Activated naive CD4-positive, alpha-beta T cell treated with Interleukin-2 at 50 U/mL for 16 hours (primary cell): ENCODE measurements at places on chromosomes 7 and 10.

DNA sequence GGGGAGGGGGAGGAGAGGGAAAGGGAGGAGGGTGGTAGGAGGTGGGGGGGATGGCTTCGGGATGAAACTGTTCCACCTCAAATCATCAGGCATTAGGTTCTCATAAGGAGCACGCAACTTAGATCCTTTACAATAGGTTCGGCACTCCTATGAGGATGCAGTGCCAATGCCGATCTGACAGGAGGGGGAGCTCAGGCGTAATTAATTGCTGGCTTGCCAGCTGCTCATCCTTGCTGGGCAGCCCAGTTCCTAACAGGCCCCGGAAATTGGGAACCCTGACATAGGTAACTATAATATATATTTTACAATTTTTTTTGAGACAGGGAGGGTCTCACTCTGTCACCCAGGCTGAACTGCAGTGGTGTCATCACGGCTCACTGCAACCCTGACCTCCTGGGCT is 118.8 kb upstream of the SFMBT2 start:
- DNase-seq = no peak

GRCh38 chr10:32072025-32072800 is 16.0 kb upstream of the KIF5B start:
- DNase-seq = no peak

GRCh38 chr7:52168085-52168484 is 851.5 kb upstream of the COBL start:
- DNase-seq = no peak

DNA sequence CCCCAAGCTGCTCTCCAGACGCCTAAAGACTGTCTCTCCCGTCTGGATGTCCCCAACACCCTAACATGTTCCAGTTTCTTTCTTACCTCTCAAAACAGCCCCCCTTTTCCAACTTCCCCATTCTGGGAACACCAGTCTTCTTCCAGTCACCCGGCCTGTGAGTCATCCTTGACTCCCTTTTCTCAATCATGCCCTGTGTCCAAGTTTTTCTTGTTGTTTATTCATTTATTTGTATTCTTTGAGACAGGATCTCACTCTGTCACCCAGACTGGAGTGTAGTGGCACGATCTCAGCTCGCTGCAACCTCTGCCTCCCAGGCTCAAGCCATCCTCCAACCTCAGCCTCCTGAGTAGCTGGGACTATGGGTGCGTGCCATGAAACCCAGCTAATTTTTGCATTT is 15.6 kb downstream of the SNX10 start:
- DNase-seq = no peak

DNA sequence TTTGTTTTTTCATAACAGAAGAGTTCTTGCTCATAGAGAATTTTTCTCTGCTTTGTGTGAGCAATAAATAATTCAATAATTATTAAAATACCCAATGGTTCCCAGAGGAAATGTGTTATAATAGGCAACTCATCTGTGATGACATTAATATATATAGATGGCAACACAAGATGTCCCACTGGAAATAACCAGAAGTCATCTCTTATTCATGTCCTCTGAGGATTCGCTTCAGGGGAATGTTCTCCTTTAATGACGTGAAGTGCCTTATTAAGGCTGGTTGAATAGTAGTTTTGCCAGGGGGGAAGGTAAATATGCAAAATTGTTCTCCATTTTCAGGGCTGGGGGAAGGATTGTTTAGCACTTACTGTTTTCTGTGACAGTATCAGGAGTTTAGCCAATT is 3.1 kb downstream of the SLC39A12 start:
- no peak for DNase-seq

DNA sequence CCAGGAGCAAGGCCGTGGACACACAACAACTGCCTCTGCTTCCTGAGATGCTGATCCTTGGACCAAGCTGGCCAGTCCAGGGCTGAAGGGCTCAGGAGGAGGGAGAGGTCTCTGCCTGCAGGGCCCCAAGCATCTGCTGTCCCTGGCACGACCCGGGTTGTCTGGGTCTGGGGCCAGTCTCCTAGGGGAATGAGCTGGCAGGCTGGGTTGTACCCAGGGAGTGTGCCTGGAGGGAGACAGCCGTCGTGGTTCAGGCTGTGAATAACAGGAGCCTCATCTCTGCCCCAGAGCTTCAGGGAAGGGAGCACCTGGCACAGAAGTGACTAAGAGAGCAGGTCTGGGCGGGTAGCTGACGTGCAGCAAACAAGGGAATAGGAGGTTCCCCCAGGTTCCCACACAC is 17.9 kb upstream of the SERPINE1 start:
- DNase-seq = no peak

GRCh38 chr7:18965657-18966056 is 151.8 kb downstream of the TWIST1 start:
- no peak for DNase-seq

DNA sequence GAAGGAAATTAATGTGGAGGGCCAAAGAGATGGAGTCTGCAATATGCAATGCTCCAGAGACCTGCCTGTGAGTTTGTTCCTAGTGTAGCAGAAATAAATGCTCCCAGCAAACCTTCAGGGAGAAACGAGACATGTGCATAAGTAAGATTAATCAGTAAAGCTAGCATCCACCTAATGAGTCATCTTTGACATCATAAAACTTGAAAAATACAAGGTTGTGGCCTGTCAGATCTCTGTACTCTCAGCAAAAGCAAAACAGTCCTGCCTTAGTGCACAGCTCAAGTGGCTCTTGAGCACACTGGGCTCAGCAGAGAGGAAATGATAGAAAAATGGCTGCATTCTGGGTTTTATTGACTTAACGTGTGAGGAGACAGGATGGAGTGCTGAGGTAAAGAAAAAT is 32.5 kb upstream of the ERCC6 start:
- no peak for DNase-seq

DNA sequence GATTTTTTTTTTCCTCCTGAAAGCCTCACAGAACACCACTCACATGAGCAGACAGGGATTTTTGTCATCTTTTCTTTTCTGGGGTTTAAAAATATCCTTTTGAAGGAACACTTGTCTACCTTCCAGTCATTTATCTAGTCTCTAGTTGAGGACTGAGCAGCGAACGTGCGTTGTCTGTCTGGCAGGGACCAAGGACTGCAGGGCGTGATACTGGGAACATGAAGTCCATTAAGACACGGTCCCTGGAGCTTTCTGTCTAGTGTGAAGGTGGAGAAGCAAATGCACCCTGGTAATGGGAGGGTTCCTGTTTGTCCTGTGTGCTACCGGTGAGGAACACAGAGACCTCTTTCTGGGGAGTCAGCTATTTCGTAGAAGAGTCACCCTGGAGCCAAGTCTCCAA is 207.4 kb downstream of the TMEM178B start:
- no peak for DNase-seq

- DNase-seq = no peak
These were observed 54.1 kb downstream of the ZNF248 start for GRCh38 chr10:37803269-37803668.

DNA sequence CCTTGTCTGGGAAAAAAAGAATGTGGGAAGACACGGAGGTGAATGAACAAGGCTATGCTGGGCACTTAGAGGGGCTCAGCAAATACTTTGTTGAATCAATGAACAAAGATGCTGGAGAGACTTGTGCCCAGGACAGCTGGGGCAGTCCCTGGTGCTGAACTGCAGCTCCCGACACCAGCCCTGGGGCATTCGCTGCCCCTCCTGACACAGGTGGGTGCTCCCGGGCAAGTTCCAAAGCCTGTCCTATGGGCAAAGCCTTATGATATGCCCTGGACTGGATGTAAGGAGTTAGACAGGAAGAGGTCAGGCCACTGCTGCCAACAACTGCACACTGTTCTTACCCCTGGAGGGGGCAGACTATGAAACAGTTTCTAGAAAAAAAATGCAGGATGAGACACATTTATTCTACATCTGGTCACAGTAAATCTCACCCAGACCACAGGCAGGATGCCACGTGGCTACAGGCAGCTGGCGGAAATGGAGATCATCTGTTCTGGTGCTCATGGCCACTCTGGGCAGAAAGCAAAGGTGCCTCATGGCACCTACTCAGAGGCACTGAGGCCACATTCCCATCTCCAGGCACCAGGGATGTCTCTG is 21.9 kb upstream of the FRAT2 start:
- no peak for DNase-seq

GRCh38 chr10:17548770-17549169 is 68.4 kb downstream of the HACD1 start:
- no peak for DNase-seq

DNA sequence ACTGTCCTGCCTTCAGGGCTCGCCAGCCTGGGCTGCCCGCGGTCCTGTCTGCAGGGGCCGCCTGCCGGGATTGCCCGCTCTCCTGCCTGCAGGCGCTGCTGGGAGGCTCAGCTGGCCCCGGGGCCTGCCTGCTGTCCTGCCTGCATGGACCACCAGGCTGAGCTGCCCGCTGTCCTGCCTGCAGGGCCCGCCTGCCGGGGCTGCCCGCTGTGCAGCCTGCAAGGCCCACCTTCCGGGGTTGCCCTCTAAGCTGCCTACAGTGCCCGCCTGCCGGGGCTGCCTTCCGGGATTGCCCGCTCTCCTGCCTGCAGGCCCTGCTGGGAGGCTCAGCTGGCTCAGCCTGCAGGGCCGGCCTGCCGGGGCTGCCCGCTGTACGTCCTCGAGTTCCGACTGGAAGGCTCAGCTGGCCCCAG is 164.4 kb downstream of the GLRX3 start:
- peak; percentile 52 for DNase-seq

DNA sequence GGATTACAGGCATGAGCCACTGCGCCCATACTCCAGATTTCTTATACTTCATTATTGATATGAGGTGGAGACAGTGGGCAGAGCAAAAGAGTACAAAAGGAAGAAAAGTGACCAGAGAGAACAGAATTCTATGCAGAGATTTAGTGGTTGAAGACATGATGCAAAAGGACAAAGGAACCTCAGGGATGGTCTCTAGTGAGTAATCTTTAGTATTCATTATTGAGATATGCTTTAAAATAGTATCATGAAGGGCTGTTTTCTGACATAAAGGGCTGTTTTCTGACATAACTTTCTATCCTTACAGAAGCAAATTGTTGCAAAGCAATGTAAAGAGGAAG is 81.2 kb upstream of the OIT3 start:
- DNase-seq = no peak

- DNase-seq = no peak
These were observed 4.9 kb upstream of the TOMM7 start for GRCh38 chr7:22827563-22827962.

GRCh38 chr10:74039561-74040145 is 41.7 kb downstream of the VCL start:
- no peak for DNase-seq

DNA sequence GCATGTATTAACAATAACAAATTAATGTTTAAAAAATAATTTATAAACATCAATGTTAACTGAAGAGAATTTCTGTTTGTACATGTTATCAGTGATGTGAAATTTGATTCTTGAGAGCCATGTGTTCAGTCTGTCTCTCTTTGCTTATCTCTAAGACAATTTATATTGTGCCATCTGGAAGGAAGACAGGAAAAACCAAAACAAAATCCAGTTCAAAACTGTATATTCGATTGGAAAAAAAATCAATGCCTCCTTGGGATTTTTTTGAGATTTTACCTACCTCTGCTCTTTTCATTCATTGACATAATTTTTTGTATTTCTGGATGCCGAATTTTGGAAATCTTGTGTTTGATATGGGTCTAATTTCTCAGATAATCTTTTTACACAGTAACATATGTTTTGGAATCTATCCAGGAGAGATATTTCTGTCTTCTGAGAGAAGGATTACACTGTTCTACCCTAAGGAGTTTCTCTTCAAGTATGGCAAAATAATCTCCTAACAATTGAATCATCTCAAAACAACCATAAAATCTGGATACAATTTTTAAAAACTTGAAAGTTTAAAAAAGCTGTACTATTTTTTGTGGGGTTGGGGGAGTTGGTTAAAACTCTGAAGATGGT is 311.9 kb upstream of the GNAI1 start:
- no peak for DNase-seq

- DNase-seq = no peak
These were observed 6.3 kb upstream of the MYO1G start for GRCh38 chr7:44985033-44985695.

GRCh38 chr10:90269699-90270098 is 568.3 kb downstream of the KIF20B start:
- DNase-seq = no peak

- DNase-seq = no peak
These were observed 6.7 kb upstream of the LRRC18 start for GRCh38 chr10:48946332-48946731.

DNA sequence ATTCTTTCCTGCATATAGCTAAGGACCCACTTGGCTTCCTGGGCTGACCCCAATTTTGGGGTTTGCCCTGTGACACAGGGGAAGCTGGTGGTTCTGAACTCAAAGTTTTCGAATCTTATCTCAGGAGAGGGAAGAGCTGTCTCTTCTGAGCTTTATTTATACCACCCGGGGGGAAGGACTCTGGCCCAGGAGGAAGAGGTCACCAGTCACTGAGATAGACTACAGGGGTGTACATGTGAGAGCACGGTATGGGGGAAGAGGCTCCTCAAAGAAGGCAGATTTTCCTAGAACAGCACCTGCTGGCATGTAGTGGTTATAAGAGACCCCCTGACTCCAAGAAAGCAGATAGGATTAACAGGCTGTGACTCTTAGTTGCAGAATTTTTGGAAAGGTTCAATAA is 101.8 kb upstream of the ELMO1 start:
- DNase-seq = no peak

DNA sequence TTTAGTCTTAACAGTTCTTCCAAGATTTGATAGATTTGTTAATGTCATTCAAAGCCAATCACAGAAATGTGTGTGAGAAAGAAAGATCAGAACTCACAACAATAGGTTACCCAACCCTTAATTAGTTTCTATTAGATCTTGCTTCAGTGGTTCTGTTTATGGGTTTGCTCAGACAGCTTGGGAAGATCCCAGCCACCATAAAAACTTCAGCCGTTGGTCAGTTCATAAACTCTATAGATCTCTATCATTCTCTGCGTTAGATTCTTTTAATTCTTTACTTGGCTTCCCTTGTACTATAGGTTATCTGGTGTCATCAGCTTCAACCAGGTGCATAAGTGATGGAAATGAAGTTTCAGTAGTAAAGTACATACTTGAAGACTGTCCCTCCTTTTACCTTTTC is 54.4 kb downstream of the ZNF277 start:
- DNase-seq = no peak

DNA sequence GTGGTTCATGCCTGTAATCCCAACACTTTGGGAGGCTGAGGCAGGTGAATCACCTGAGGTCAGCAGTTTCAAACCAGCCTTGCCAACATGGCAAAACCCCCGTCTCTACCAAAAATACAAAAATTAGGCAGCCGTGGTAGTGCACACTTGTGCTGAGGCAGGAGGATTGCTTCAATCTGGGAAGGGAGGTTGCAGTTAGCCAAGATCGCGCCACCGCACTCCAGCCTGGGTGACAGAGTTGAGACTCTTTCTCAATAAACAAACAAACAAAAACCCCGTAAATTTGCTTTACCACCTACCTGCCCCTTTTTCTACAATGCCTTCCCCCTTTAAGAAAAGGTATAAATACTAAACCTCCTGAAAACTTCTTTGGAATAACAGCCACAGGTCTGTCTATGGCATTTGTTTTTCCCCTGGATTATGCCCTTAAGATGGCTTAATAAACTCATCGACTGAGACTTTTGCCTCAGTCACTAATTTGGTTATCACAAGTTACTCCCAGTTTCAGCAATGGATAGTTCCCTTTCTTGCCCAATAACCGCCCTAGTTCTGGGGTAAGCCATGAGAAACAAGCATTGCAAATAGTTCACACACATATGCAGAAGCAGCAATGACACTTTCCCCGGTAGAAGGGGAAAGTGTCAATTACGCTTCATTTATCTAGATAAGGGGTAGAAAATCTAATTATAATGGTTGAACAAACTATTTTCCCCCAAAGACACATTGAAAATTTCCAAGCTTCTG is 52.8 kb upstream of the SVIL start:
- no peak for DNase-seq

- DNase-seq = no peak
These were observed 4.1 kb downstream of the DKK1 start for GRCh38 chr10:52318136-52318701.

GRCh38 chr10:60314069-60314940 is 75.4 kb downstream of the ANK3 start:
- DNase-seq = no peak
